ENCODE measurements at places on chromosomes 1 and 21.

DNA sequence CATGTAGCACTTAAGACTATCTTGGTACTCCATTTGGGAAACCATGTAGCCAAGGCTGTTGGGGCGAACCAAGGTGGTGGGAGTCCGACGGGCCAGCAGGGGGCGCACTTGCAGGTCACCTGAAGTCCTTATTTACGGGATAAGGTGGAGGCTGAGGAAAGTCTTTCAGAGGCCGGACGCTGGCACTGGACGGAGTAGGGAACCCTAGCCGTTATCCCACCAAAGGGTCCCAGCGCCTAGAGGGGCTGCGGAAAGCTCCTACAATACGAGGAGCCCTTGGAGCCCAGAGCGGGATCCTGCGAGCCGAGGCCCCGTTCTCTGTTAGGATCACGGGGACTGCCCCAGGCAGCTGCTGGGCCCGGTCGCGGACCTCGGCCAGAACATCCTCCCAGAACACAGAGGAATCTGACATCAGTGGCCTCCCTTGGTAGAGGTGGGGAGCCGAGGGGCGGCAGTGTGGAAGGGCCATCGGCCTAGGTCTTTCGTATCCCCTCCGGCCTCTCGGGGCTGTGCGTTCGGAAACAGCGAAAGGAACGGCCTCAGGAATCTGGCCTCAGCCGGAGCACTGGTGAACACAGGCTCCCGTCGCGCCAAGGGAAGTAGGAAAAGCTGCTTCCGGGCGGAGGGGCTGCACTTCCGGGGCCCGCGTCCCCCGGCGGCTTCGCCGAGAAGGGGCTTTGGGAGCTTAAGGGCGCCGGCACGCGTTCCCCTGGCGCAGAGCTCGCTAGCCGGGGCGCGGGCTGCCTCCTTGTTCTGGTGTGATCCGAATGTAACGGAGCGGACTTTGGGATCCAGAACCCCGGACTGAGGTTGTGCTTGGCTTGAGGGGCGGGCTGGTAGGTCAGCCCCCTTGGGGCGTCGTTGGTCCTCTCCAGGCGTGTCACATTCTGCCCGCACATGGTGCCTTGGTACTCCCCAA lies 29.9 kb upstream of the RPTN start:
- DNase-seq = peak; percentile 47

DNA sequence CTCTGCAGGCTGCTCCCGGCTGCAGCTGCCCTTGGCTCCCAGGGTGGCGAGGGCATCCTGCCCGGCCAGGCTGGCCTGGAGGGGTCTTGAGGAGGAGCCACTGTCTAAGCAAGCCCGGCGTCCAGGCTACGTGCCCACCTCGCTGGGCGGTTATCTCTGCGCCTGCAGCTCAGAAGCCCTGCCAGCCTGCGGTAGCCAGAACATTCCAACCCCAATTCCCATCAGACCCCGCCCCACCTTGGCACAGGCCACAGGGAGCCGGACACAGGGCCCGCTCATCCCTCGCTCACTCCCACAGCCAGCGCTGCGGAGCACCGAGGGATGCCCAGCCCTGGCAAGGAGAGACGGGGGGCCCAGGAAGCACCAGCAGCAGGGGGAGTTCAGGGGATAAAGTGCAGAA lies 53.9 kb downstream of the MEGF6 start:
- DNase-seq = no peak

- DNase-seq = no peak
Observed at GRCh38 chr1:87418048-87418447, 89.4 kb downstream of the LMO4 start.

- DNase-seq = no peak
Observed at GRCh38 chr1:1799716-1800115, 21.4 kb upstream of the NADK start.

DNA sequence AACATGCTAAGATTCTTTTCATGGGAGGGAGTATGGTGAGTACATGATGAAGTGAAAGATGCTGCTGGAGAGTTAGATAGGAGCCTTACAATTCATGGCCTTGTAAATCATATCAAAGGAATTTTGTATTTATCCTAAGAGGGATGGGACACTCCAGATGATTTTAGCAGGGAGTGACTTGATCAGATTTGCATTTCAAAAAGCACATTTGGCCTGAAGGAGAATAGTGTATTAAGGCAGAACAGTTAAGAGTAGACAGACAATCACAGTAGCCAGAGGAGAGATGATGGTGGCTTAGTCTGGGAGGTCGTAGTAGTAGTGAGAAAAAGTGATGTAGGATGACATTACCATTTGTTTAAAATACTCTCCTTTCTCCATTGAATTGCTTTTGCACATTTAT lies 48.8 kb downstream of the SYCP1 start:
- DNase-seq = no peak

- DNase-seq = no peak
Observed at GRCh38 chr1:215899901-215900300, 332.8 kb downstream of the KCTD3 start.

DNA sequence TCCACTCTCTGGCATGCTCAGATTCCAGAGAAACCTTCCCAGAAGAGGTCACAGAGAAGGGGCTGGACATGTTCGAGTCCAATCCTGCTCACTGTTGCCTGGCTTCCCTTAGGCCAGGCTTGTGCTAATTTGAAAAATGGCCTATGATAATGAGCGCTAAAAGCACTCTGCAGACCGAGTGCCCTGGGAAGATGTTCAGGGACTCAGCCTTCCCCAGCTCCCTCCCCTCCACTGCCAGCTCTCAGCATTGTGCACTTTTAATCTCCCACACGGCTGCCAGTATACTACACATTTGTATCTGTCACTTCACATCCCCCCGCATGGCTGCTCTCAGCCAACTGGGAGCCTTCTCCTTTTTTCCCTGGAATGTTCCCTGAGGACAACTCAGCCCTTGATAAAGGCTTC lies 24.1 kb downstream of the FAM163A start:
- no peak for DNase-seq

GRCh38 chr1:234750922-234751627 lies 141.1 kb upstream of the IRF2BP2 start:
- no peak for DNase-seq

GRCh38 chr21:15653710-15654109 lies 76.1 kb upstream of the USP25 start:
- no peak for DNase-seq

GRCh38 chr1:207305489-207305873 lies 16.0 kb upstream of the CD55 start:
- no peak for DNase-seq

DNA sequence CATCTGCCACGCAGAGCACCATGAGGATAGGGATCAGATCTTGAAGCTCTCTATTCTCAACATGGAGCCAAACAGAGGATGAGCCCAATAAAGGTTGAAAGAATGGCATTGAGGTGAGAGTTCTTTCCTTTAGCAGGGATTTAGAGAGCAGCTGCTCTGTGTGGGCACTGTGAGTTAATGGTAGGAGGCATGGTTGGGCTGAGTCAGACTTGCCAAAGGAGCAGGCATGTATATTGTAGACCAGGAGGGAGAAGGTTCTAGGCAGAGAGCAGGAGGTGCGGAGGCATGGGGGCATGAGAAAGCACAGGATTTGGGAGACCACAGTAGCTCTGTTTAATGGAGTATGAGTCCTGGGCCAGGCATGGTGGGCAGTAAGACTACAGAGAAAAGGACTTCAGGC lies 32.0 kb downstream of the TMEM53 start:
- no peak for DNase-seq

GRCh38 chr1:32082022-32082421 lies 9.3 kb downstream of the TMEM39B start:
- DNase-seq = no peak

GRCh38 chr1:212459656-212460055 lies 26.9 kb downstream of the NENF start:
- DNase-seq = no peak

- no peak for DNase-seq
Observed at GRCh38 chr1:216562383-216562782, 139.1 kb upstream of the USH2A start.

GRCh38 chr1:25590096-25590824 lies 26.3 kb upstream of the MAN1C1 start:
- no peak for DNase-seq

- DNase-seq = no peak
Observed at GRCh38 chr21:29209696-29210095, 79.3 kb downstream of the MAP3K7CL start.

- DNase-seq = no peak
Observed at GRCh38 chr1:59308839-59309238, 11.9 kb downstream of the FGGY start.

DNA sequence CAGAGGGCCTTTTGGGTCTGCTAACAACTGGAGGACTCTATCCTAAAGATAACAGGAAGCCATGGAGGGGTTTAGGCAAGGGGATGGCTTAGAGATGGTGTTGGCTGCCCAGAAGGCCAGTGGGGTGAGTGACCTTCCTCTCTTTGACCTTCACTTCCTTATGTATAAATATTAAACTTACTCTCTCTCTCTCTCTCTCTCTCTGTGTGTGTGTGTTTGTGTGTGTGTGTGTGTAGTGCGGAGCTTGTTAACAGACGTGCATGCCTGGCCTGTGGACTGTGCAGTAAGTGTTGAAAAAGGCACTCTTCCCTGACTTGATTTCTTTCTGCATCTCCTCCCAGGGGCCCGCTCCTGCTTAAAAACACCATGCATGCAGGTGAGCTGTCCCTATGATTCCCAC lies 10.0 kb downstream of the MROH7 start:
- DNase-seq = no peak

- no peak for DNase-seq
Observed at GRCh38 chr1:44590475-44590874, 83.8 kb downstream of the TMEM53 start.

DNA sequence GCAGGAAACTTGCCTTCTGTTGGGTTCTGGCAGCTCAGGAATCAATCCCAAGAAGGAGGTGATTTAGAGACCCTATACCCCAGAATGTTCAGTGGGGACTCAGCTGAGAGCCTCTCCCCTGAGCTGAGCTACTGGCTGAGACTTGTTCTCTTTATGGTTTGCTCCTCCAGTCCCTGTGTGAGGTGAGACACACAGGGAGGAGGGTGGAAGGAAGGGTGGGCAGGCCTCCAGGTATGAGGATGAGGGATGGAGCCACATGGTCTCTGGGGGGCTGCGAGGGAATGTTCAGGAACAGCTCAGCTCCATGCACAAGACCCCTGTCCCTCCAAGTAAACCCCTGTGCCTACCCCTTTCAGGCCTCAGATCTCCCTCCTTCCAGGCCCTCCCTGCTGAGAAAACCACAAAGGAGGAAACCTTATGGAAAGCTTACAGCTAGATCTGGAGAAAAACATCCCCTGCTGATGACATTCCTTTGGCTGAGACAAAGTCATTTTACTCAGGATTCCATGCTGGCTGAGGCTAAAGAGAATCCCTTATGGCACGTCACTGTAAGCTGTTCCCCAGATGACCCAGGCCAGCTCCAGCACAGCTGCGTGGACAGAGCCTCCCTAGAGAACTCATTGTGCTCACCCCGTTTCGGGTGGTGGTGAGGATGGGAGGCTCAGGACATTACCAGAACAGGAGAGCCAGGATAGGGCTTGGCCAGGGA lies 91.5 kb upstream of the IPO9 start:
- no peak for DNase-seq

DNA sequence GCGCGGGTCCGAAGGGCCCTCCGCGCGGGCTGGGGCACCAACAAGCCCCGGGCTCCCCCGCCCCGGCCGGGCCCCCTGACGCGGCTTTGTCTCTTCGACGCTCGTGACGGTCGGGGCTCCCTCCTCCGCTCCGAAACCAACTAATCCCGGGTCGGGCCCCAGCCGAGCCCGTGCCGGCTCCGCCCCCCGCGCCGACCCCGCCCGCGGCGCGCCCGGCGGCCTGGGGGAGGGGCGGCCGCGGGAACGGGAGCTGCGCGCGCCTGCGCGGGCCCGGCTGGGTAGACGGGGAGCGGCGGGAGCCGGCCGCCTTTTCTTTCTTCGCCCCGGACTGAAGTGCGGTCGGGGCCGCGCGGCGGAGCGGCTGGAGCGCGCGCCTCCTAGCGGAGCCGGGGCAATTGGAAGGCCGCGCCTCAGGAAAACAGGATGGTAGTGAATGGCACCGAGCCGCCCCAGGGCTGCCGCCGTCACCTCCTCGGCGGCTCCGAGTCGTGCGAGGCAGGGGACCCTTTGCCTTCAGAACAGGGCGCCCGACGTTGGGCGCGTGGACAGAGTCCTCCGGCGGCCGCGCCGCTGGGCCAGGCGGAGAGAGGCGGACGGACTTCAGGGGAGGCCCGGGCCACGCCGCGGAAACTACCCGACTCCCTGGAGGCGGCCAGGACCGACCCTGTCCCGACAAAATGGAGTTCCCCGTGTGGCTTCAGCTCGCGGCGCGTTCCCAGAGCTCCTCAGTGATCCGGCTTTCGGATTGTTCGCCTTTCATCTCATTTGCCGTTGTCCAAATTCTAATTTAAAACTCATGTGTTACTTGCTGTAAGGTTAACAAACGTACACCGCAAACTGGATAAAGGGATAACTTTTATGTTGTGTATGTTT lies at the start of gene TP53BP2:
Gene TP53BP2, minus strand, starts transcription at position 138 of the 873 bp plus-strand sequence. CDS start 267 bp downstream, outside the sequence.
- peak; percentile 68 for DNase-seq

GRCh38 chr1:226107471-226108460 lies 45.2 kb downstream of the H3-3A start:
- no peak for DNase-seq

GRCh38 chr1:162855461-162856150 lies 5.4 kb downstream of the CCDC190 start:
- DNase-seq = no peak

DNA sequence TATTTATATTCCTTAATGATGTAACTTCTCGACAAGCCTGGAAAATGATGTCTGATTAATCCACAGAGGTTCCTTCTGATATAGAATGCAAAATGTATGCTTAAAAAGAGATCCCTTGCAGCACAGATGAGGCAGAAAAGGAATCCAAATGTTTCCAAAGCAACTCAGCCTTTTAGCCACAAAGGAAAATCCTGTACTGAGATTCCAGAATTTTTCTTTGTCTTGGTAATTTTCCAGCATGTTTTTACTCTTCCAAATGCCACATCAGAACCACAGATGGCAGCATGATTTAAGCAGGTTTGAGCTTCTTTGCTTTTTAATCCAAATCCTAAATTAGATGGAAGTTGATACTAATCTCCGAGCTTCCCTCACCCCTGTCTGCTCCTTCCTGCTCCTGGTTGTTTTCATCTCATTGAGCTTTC lies 176.4 kb upstream of the PALMD start:
- no peak for DNase-seq

DNA sequence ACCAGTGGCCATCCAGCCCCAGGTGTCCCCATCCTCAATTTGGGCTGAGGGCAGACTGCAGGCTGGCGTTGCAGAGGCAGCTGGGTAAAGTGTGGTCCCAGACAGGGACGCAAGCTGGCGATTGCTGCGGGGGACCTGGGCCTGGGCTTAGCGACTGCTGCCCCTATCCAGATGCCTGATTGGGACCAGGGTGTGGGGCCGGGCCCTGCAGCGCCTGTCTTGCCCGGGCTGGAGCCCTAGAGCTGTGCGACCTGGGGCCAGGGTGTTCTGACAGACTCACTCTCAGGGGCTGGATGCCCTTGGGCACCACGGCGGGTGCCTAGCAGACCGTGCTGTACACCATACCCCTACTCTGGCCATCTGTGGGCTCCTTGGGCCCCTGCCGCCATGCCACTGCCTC lies 16.2 kb upstream of the FAAP20 start:
- DNase-seq = no peak

GRCh38 chr1:209597499-209597898 lies 14.0 kb downstream of the CAMK1G start:
- no peak for DNase-seq

- DNase-seq = no peak
Observed at GRCh38 chr1:20551161-20551560, 1.2 kb upstream of the FAM43B start.

- no peak for DNase-seq
Observed at GRCh38 chr1:193589597-193590040, 403.2 kb upstream of the B3GALT2 start.

All from activated naive CD4-positive, alpha-beta T cell (primary cell).